Pons (tissue), 1 donor: ENCODE measurements at places on chromosomes 2 and 18.

- peak; percentile 7 for DNase-seq
These were observed 174.5 kb downstream of the PID1 start for GRCh38 chr2:229096409-229097066.

DNA sequence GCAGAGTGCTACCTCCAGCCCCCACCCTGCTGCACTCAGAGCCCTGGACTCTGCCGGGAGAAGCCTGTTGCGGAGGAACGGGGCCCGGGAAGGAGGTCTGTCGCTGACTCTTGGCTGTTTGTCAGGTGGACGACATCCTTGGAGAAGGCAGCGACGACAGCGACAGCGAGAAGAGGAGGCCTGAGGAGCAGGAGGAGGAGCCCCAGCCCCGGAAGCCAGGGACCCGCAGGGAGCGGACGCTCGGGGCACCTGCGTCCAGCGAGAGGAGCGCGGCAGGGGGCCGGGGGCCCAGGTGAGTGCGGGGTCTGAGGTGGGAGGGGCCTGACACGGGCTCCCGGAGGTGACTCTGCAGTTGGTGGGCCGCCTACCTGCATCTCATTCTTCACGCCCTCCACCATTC lies 56.6 kb downstream of the CTDP1 start:
- DNase-seq: no peak

- peak; percentile 26 for DNase-seq
These were observed 47.0 kb downstream of the CYP27C1 start for GRCh38 chr2:127173057-127173456.

- no peak for DNase-seq
These were observed 54.3 kb upstream of the LPIN2 start for GRCh38 chr18:3067165-3067661.

DNA sequence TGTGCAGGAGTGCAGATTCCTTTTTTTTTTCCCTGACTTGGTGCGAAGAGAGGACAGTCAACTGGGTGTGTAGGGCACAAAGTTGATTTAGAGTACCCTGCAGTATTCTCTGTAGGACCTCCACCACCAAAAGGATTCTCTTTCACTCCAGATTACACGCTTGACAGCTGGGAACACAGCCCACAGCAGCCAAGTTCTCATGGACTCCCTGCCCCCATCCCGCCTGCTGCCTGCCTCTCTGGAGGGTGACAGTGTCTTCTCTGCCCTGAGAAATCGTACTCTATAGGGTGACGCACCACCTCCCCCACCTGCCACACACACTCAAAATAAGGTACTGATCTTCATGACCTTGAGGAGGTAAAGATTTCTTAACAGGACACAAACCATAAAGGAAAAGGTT lies 26.6 kb upstream of the IHH start:
- DNase-seq: no peak

GRCh38 chr2:180604077-180604476 lies 376.3 kb upstream of the UBE2E3 start:
- DNase-seq: no peak

DNA sequence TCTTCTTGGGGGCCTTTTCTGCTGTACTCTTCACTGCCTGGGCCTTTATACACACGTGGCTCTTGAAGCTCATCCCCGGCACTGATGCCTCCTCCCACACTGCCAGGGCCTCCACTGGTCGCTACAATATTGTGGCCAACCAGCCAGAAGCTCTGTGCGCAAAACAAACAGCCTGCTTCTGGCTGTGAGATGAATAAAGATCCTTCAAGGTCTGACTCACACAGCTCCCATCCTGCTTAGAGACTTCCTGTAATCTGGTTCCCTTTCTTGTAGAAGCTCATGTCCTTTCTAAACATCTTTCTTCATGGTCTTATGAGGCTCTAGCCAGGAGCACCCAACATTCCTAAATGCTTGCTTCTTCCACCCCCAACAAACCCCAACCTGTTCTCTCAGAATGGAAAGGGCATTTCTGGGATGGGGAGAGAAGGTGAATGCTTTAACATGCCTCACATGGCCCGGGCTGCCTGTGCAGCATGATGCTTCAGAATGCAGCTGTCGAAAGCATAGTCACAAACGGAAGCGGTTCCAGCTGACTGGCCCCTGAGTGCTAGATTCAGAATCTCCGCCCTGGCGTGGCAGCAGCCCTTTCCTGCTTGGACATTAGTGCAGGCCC lies 24.6 kb downstream of the NRP2 start:
- DNase-seq: peak; percentile 75

DNA sequence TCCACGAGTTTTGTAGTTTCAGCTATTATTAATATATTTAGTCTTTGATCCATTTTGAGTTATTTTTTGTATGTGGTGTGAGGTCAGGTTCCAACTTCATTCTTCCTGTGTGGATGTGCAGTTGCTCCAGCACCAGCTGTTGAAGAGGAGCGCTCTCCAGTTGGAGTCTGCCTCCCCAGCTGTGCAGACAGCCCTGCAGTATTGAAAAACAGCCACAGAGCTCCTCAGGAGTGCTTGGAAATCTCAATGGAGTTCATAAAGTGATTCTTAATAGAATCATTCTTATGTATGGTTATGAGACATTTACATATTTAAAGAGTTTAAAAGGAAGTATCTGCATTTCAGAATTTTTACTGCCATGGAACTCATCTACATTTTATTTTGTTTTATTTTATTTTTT lies 17.3 kb downstream of the DGKD start:
- DNase-seq: no peak

DNA sequence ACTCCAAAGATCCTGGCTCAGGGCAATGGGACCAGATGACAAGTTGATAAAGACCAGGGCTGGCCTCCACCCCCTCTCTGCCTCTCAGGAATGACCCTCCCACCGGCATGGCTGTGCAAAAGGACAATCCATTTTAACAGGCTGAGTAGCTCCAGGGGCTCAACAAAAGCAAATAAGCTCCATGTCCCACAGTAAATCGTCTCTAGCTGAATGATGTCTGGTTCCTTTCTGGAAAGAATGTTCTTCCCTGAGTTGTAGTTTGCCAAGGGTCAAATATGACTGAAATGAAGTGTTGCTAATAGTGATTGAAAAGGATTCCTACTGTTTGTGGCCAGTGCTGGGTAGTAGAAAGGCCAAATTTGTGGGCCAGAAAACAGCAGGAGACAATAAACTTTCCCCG lies 434.4 kb upstream of the ETAA1 start:
- no peak for DNase-seq

GRCh38 chr2:201057715-201058248 lies 13.7 kb downstream of the HYCC2 start:
- no peak for DNase-seq

GRCh38 chr2:242064364-242065250 lies 195.1 kb downstream of the RTP5 start:
- no peak for DNase-seq

DNA sequence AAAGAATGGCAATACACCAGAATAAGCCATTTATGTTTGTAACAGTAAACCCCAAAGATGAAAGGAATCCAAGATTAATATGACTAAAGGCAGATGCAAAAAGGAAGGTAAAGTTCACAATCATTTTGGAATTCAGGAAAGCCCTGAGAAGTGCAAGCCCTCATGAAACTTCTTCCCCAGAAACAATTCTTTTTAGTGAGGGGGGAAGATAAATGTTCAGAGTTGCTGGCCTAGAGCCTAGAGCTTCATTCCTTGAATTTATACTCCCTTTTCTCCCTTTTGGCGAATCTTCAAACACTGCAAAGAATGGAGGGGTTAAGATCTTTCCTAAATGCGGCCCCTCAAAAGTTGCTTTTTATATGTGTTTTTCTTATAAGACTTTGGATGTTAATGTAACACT lies 368.8 kb downstream of the MEIS1 start:
- no peak for DNase-seq

GRCh38 chr2:140565756-140566155 lies 1565.1 kb downstream of the LRP1B start:
- DNase-seq: no peak

GRCh38 chr2:207041786-207042554 lies 102.7 kb downstream of the CPO start:
- DNase-seq: peak; percentile 77

- DNase-seq: no peak
These were observed 12.6 kb downstream of the SEH1L start for GRCh38 chr18:12960395-12960794.

DNA sequence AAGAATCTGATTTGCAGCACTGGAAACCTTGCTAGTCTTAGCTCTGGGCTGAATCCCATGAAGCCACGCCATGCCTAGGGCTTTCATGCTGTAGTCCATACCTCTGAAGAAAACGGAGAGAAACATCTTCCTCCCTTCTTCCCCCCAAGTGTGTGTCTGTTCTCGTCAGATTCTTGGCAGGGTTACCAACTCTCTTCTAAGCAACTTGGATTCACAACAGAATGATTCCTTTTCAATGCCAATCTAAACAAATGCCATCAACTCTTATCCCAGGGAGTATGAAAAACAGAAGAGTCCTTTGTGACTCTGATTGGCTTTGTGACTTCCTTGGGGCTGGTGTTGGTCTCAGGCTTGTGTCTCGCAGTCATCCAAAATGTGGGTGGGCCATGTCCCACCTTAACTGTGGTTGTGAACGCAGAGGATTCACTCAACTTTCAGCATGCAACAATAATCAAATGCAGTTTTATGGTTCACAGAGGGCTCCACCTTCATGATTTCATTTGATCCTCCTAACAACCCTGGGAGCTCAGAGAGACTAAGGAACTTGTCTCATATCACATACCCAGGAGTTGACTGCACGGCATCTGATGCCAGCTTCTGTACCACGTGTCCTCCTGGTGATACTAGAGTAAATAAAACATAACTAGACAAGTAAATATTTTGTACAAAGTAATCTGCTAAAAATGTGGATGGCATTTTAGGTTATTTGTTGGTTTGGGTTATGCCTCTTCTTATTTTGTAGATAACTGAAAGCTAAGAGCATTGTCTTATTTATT lies 186.0 kb upstream of the TNP1 start:
- no peak for DNase-seq

DNA sequence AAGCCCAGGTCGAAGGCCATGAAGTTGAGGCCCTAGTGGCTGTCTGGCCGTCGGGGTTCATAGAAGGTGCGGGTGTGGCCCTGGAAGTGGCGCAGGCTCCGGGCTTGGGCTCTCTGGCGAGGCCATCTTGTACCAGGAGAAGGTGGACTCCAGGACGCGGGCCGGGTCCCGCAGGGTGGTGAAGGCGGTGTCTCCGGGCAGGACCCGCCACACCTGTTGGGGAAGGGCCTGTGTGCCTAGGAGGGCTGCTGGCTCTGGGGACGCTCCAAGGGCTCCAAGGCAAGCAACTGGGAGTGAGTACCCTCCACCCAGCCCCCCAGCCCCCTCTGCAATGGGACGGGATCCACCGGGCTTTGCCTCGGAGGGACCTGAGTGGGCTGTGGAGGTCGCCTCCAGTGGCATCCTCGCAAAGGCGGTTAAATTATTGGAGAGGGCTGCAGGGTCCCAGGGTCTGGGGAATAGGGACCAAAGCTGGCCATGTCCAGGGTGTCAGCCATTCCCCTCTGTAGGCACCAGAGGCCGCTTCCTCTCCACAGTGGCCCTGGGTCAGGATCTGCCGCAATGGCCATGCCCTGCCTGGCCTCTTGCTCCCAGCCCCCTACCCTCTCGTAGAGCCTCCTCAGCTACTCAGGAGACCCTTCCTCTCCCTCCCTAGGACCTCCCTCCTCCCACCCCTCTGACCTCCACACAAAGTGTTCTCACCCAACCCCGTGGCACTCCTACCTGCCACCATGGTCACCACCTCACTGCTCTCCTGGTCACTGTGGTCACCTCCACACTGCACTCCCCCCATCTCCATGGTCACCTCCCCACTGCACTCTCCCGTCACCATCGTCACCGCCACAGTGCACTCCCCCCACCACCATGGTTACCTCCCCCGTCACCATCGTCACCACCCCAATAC lies 10.3 kb downstream of the AQP12A start:
- DNase-seq: no peak

- DNase-seq: peak; percentile 3
These were observed 154.1 kb downstream of the GALNT14 start for GRCh38 chr2:30984148-30984547.

DNA sequence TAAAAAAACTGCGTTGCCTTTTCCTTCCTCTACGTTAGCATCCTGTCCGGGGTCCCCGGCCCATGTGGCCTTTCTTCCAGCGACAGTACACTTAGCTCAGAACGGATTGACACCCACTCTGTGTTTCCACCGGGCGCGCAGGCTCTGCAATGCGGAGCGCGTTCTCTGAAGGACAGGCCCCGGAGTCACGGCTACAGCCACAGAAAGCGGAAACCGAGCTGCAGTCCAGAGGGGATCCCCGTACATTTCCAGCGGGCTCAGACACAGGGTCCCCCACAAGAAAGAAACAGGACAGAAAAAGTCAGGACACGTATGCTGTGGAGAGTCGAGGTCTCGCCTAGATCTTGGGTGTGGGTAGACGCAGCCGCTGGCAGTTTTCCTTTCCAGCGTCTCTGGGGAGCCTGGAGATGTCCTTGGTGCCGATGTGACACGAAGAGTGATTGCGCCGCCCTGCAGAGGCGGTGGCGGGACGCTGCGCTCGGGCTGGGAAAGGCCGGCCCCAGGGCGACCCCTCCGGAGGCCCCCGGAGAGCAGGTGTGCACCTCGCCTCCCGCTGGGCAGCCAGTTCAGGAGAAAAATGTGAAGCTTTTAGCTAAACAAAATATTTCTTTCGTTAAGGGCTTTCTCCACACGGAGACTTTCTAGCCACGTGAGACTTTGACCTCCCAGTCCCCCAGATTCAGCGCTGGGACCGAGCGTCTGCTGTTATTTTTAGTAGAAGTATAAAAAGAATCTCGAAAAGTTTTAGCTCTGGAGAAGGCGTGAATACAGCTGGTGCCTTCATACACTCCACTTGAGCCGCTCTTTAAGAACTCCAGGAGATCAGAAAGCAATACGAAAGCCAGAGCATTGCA lies 1.3 kb upstream of the ACKR3 start:
- DNase-seq: peak; percentile 22

- no peak for DNase-seq
These were observed 878.4 kb downstream of the CPS1 start for GRCh38 chr2:211434773-211435172.

GRCh38 chr2:159046966-159047365 lies 78.5 kb downstream of the TANC1 start:
- no peak for DNase-seq

DNA sequence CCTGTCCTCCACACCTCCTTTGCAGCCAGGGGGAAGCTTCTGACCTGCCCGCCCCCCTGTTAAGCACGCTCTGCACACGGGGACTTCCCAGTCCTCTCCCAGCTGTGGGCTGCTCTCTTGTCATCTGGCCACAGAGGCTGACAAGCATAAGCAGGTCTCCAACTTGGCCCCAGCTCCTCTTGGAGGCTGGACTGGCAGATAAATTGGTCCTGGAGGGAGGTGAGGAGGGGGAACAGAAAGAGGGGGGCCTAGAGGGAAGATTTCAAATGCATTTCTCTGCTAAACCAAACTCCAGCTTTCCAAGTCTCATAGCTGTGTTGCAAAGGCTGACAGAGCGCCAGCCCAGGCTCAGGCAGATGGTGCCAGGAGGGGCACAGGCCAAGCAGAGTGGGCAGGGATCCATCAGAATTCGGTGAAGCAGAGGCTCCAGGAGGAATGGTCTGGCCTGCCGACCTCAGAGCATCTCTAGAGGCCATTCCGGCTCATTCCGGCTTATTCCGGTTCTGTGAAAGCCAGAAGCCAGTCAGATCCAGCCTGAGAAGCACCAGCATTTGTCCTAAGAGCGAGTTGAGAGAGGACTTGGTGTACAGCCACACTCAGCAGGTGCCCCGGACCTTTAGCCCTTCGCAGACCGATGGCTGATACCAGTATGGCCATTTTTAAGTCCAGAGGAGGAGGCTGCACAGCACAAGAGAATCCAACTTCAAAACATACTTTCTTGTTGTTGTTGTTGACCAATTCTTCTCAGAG lies 508.9 kb upstream of the MYT1L start:
- peak; percentile 32 for DNase-seq
